ENCODE measurements at places on chromosomes 3 and 15. TPM values are rescaled to one million over a fixed set of nuclear protein-coding genes. Genes with fewer than 3 reads are reported as not detected.

The SNTN gene
- total RNA-seq, result not detected

The TM4SF1 gene
- 102 TPM for total RNA-seq

The GP9 gene
- total RNA-seq, result not detected

The TGM4 gene
- total RNA-seq, result not detected

The CD200R1 gene
- total RNA-seq, result not detected

The PLA2G4E gene
- not detected for total RNA-seq

The CATSPER2 gene
- total RNA-seq, result 4.8 TPM

The COL7A1 gene
- total RNA-seq, result 0.88 TPM

The POC1A gene
- total RNA-seq, result 4.7 TPM

The GOLGA8Q gene
- total RNA-seq, result not detected

The SERINC4 gene
- total RNA-seq, result 0.49 TPM

The ITIH1 gene
- 0.18 TPM for total RNA-seq

The RNF13 gene
- 110 TPM for total RNA-seq

The UBE3A gene
- 159 TPM for total RNA-seq

The CTDSPL gene
- 55.9 TPM for total RNA-seq

The TM4SF4 gene
- not detected for total RNA-seq

The TMEM39A gene
- total RNA-seq, result 74.0 TPM

The MCTP2 gene
- total RNA-seq, result 98.9 TPM

The ADGRG7 gene
- total RNA-seq, result not detected

The SERPINI2 gene
- total RNA-seq, result not detected

The TLR9 gene
- not detected for total RNA-seq

The PLA2G4D gene
- total RNA-seq, result not detected

The APBA2 gene
- 15.0 TPM for total RNA-seq

The DOCK3 gene
- total RNA-seq, result 0.62 TPM

The GOLGA6A gene
- total RNA-seq, result not detected

The C15orf62 gene
- not detected for total RNA-seq

The CNTN6 gene
- total RNA-seq, result not detected

The ATP8B4 gene
- total RNA-seq, result 45.2 TPM

The ADAMTS7 gene
- 0.29 TPM for total RNA-seq

The HACD2 gene
- 21.8 TPM for total RNA-seq

The SLC22A14 gene
- not detected for total RNA-seq

The LRRC31 gene
- not detected for total RNA-seq

The CCDC191 gene
- total RNA-seq, result 9.7 TPM

The ACAA1 gene
- 22.3 TPM for total RNA-seq

The GOLGA6B gene
- total RNA-seq, result not detected

The UBL7 gene
- total RNA-seq, result 35.6 TPM

All from uterus (tissue), 4 donors.